ENCODE measurements at places on chromosomes 5 and 9.

GRCh38 chr9:99490729-99491128 is 268.6 kb downstream of the SEC61B start:
- DNase-seq, result no peak

DNA sequence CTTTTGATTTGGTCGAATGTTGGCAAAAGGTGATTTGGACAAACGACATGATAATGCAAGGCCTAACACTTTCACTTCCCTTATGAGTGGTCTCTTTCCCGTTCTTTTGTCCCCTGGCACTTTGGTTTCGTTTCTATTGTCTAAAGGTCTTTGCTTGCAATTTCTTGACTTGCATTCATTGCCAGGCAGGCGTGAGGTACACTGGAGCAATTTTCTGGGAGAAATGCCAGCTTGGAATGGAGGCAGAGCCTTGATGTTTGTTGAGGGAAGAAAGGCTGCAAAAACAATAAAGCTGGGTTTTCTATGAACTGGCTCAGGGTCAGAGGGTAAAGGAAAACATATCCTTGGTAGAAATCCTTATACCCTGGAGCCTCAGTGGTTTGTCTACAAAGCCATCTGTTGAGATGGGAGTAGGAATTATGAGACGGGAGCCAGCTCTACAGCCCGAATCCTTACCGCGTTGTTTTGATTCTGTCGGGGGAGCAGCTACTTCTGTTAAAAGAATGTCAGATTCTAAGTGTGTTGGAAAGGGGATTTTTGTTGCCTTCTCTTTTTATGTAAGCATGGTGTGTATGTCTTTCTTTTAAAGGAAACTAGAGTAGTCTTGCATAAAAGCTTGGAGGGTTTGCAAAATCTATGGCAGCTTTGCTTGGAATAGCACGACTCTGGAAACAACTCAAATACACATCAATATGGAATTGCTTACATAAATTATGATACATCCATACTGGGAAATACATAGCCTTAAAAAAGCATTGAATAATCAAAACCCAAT is 158.9 kb downstream of the RMI1 start:
- peak; percentile 55 for DNase-seq

GRCh38 chr9:91690540-91691249 is 259.3 kb downstream of the ROR2 start:
- DNase-seq, result no peak

DNA sequence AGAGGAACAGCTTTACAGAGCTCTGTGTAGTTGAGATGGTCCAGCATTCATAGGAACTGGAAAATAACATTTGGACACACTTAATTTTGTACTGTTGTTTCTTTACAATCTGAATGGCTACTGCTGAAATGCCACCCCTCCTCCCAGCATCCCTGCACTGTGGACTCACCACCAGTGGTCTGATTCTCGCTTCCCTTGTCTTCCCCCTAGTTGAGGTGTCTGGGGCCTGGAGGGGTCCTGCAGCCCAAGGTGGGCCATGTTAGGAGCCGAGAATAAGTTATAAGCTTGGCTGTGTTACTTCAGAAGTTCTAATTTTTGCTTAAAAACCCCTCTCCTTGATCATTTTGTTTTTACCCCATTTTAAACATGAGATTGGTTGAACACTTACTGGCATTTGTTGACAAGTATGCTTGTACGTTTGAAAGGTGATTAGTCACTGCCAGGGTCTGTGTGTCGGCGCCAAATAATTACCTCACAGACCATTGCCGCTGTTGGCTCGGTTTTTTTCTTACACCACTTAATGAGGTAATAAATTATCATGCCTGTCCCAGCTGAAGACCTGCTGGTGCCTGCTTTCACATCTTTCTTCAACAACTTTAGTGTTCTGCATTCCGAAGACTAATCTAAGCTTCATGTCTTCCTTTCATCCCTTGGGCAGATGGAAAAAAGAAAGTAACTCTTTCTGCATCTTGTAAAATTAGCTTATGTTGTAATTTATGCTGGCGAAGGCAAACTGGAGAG is 65.8 kb downstream of the MCCC2 start:
- no peak for DNase-seq

DNA sequence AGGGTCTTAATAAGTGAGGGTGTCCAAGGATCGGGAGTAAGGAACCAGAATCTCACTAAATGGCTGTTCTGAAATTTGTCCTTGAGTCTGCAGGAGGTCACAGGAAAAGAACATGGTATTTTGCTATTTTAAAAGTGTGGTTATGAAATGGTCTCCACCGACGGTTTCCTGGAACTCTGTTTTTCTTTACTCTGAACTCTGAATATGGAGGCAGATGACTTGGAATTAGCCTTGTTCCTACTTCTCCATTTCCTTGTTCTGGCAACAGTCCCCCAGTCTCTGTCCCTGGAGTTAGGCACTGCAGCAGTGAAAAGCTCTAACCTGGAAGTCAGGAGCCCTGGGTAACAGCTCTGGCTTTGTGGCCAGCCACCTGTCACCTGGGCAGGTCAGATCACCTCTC is 46.6 kb upstream of the C5orf58 start:
- DNase-seq, result no peak

DNA sequence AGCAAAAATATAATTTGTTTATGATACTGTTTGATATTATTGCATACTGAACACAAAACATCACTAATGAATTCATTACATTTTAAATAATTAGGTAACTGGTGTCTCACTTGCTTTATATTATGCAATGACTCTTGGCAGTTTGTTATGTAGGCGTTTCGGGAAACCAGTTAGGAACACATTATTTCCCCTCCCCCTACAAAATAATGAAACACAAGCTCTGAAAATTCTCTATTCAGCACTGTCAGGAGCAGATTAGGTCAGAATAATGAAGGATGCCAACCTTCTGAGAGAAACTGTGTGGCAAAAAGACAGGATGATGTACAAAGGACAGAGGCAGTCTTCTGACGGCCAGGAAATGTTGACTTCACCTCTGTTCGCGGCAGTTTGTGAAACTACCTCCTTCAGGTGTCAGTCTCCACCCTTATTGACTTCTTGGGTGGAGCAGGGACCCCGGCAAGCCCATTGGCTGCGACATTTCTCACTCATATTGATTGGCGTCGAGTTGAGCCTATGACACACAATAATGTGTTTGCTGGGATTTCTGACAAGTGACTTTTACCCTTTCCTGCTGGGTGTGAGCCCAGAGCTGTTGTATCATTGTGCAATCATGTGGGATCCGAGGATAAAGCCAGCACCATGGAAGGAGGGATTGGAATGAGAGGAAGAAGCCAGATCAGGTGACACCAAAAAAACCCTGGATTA is 33.9 kb downstream of the SH3PXD2B start:
- no peak for DNase-seq

DNA sequence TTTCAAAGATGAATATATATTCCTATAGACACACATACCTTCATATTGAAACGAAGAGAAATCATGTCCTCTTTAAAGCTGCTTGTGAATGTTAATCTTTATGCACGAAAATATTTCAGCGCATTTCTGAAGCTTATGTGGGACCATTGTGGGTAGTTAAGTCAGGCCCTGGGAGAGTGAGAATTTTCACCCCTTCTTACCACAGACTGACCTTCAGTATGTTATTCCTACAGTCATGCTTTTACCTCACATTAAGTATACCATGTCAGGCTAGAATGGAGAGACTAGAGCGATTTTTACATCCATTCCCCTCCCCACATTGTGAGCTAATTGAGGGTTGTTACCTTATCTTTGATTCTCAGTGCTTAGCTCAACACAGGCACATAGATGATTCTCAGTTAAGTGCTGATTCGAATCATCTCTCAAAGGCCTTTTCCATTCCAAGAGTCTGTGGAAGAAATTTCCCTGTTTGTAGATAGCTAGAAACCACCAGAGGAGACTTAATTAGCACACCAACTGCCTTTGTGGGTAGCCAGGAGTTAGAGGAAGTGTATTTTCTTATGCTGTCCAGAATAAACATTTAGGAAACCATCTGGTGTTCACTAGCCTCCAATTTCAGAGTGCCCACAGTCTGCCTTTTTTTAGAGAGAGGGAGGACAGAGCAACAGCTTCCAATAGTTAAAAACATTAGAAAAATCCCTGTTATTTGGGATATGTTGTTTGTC is 110.5 kb downstream of the MEGF10 start:
- no peak for DNase-seq

- no peak for DNase-seq
These were observed 9.3 kb upstream of the DOLPP1 start for GRCh38 chr9:129071526-129072126.

- no peak for DNase-seq
These were observed 28.9 kb downstream of the PLPP7 start for GRCh38 chr9:131318231-131319085.

GRCh38 chr5:50359187-50359586 is 81.9 kb downstream of the EMB start:
- DNase-seq, result no peak

- no peak for DNase-seq
These were observed 47.9 kb downstream of the TMEM252 start for GRCh38 chr9:68492806-68493205.

DNA sequence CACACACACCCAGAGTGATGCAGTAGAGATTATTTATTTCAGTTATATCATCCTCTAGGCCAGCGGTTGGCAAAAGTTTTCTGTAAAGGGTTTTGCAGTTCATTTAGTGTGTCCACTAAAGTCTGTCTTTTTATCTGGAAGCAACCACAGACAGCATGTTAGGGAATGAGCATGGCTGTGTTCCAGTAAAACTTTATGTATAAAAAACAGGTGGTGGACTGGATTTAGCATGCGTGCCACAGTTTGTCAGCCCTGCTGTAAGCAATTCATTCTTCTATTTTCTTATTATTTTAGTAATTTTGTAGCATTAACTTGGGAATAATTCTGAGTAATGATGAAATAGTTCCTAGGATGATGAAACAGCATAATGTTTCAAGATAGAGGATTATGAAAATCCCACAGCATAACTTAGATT is 51.7 kb downstream of the CCNH start:
- no peak for DNase-seq

DNA sequence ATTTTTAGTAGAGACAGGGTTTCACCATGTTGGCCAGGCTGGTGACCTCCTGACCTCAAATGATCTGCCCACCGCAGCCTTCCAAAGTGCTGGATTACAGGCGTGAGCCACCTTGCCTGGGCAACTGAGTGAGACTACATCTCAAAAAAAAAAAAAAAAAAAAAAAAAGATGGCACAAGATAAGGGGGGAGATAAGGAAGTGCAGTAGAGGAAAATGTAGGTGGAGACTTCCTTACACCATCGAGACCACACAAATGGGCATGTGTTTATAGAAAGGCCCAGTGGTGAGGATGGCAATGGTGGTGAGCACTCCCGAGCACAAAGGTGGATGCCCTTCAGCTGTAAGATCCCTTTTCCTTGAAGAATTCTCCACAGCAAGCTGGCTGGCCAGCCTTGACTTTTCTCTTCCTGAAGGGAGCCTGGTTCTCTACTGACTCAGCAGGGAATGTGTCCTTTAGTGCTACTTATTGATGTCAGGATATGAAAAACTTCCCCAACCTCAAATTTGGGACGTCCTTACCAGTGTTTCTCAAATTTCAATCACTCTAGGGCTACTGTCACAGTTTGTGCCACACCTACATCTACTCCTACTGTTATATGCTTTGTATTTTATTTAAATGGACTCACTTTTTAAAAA is 28.2 kb downstream of the ERGIC1 start:
- DNase-seq, result no peak

DNA sequence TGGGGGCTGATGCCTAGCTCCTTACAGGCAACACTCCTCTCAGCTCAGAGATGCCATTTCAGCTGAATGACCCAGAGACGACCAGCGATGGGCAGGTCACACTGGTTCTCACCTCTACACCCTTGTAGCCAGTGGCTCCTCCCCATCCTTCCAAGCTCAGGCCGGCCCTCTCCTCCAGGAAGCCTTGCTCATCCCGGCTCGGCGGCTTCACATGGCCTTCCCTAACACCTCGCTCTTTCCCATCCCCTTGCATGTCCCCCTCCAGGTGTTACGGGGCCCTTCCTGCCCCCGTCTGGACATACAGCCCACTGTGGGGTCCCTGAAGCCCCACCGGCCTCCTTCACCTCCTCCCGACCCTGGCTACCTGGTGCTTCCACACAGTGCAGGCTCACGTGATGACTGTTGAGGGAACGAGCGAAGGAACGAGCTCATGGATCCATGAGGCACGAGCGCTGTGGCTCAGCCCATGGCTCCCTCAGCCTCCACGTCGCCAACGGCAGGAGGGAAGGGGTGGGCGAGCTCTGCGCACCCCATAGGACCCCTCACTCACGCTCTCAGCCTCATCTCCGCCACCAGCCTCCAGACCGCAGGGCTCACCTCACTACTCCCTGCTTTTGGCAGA is 45.7 kb downstream of the SARDH start:
- no peak for DNase-seq

DNA sequence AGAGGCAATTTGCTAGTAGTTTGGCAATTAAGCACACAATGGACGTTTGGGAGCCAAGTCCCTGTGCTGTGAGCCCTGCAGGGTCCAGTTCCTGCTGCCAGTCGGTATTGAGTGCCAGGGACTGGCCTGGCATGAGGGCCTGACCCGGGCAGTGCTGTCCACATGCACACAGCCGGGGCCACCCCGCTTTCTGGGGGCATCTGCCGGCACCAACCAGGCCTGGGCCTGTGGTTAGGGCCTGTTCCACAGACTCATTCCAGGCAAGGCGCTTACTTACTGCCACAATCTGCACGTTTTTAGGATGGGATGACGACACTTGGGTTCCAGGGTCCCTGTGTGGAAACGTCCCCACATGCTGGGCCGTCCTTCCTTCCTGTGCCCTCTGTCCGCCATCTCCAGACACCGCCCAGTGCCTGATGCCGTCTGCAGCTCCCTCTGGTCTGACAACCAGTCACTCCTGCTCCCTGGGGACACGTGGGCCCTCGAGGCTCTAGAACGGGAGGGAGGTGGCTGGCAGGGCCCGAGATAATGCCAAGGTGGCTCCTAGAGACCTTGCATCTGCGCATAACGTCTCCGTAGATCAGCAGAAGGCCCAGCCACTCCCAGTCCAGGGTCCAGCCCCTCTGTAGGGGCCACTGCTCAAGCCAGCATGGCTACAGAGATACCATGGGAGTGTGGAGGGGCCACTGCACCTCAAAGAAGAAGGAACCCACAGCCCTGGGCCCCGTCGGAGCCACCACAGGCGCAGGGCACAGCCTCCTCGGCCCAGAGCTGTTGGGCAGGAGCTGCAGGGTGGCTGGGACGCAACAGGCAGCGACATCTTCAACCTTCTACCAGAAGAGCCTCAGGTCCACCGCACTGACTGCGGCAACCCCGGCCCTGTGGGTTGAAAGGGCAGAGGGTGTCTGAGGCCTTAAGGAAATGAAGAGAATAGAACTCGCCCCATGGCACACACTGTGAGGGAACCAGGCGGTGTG is 24.7 kb downstream of the SLC9A3 start:
- peak; percentile 67 for DNase-seq

DNA sequence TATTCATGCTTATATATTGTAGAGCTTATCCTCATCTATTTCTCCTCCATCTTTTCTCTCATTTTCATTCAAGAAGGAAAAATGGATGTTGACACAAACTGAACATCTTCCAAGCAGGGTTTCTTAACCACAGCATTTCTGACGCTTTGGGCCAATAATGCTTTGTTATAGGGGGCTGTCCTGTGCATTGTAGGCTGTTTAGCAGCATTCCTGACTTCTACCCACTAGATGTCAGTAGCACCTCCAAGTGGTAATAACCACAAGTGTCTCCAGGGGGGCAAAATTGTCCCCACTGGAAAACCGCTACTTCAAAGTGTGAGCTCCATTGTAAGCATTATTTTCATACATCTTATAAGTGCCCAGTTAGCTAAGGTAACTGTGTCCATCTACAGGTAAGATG is 2.6 kb upstream of the TXNDC8 start:
- no peak for DNase-seq
